ENCODE measurements at places on chromosomes 7 and 10. TPM values are rescaled to one million over a fixed set of nuclear protein-coding genes. Genes with fewer than 3 reads are reported as not detected.
A peak's percentile ranks its signal among the peaks of the same experiment; 100 is the strongest.

Gene TMEM130
- 10.9 TPM for total RNA-seq

DNA sequence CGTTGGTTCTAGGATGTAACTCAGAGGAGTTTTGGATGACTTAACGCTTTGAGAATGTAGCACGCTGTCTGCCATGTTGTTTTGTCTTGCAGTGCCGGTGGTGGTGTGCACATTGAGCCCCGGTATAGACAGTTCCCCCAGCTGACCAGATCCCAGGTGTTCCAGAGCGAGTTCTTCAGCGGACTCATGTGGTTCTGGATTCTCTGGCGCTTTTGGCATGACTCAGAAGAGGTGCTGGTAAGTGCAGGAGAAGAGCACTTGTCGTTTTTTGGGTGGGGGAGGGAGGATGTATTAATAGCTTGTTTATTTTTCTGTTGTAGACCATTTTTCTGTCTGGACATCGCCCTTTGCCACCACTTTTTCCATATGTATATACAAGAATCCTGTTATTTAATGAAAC, 6.3 kb downstream of the NDUFB2 start:
- no peak for DNase-seq

Gene SEMA3D
- 20.1 TPM for total RNA-seq

Gene GPR22
- total RNA-seq, result not detected

GRCh38 chr10:93288679-93289634, 193.2 kb downstream of the MYOF start:
- peak; percentile 93 for DNase-seq

- no peak for DNase-seq
Measured at GRCh38 chr10:51080311-51081006, 6.2 kb downstream of the PRKG1 start.

Gene PAX4
- not detected for total RNA-seq

Gene KCP
- not detected for total RNA-seq

Measured in HFFc6 (cell line).